ENCODE measurements at places on chromosomes 3 and 15.

GRCh38 chr3:171556148-171556547 is 95.9 kb upstream of the TNIK start:
- no peak for DNase-seq

DNA sequence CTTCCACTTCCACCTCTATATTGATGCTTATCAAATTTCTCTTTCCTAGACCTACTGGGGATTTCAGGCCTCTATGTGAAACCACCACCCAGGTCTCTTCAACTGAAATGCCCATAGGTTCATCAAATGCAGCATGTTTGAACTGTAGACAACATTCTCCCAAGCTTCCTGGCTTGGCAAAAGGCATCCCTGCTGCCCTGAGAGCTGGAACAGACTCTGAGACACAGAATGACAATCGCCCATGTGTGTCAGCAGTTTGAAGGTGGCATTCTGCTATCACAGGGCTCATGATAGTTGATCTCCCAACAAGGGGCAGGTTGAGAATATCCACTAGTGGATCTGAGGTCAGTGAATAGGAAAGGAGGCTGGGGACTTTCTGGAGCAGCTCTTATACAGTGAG is 200.7 kb downstream of the RPLP1 start:
- no peak for DNase-seq

- no peak for DNase-seq
Measured at GRCh38 chr15:83100097-83100646, 7.3 kb upstream of the TM6SF1 start.

- DNase-seq: no peak
Measured at GRCh38 chr3:117306299-117306698, 596.7 kb downstream of the TUSC7 start.

- no peak for DNase-seq
Measured at GRCh38 chr3:106309274-106309673, 440.5 kb upstream of the CBLB start.

- no peak for DNase-seq
Measured at GRCh38 chr3:76991165-76991564, 48.7 kb upstream of the ROBO2 start.

DNA sequence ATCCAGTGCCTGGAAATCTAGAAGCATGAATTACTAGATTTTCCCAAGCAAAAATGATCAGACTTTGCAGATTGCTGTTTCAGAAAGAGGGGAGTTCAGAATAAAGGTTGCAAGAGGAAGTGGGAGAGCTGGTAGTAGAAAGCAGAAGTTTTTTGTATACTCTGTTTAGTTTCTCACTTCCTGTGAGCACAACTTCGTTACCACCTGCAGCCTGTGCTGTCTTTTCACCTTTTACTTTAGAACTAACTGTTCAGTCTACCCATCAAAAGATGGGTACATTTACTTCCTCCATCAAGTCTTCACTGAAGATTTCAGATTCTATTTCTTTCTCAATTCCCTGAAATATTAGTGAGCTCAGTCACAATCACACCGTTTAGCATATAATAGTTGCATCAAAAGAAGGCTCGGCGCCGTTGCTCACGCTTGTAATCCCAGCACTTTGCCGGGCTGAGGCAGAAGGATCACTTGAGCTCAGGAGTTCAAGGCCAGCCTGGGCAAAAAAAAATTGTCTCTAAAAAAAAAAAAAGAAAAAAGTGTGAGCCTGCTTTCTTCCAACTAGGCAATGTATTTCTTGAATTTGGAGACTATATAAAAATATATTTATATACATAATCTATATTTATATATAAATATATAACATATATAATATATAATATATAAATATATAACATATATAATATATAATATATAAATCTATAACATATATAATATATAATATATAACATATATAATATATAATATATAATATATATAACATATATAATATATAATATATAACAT is 1.8 kb upstream of the CEP97 start:
- no peak for DNase-seq

GRCh38 chr3:184908859-184909258 is 96.9 kb downstream of the VPS8 start:
- DNase-seq: no peak

- no peak for DNase-seq
Measured at GRCh38 chr15:68633231-68634121, 54.7 kb downstream of the CORO2B start.

DNA sequence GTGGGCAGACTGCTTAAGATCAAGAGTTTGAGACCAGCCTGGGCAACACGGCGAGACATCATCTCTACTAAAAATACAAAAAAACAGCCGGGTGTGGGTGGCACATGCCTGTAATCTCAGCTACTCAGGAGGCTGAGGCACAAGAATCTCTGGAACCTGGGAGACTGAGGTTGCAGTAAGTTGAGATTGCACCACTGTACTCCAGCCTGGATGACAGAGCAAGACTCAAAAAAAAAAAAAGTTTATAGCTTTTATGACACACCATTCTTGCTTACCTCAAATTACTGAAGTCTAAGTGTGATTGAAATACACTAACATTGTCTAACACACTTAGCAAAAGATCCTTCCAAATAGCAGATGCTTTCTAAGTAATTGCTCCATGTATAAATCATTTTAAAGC is 207.6 kb downstream of the STAG1 start:
- no peak for DNase-seq

- no peak for DNase-seq
Measured at GRCh38 chr3:113532698-113533533, 561 bp downstream of the SIDT1 start.

GRCh38 chr15:72827226-72827625 is 43.7 kb upstream of the ADPGK start:
- DNase-seq: no peak

GRCh38 chr3:147903026-147903425 is 493.9 kb downstream of the ZIC1 start:
- DNase-seq: no peak

DNA sequence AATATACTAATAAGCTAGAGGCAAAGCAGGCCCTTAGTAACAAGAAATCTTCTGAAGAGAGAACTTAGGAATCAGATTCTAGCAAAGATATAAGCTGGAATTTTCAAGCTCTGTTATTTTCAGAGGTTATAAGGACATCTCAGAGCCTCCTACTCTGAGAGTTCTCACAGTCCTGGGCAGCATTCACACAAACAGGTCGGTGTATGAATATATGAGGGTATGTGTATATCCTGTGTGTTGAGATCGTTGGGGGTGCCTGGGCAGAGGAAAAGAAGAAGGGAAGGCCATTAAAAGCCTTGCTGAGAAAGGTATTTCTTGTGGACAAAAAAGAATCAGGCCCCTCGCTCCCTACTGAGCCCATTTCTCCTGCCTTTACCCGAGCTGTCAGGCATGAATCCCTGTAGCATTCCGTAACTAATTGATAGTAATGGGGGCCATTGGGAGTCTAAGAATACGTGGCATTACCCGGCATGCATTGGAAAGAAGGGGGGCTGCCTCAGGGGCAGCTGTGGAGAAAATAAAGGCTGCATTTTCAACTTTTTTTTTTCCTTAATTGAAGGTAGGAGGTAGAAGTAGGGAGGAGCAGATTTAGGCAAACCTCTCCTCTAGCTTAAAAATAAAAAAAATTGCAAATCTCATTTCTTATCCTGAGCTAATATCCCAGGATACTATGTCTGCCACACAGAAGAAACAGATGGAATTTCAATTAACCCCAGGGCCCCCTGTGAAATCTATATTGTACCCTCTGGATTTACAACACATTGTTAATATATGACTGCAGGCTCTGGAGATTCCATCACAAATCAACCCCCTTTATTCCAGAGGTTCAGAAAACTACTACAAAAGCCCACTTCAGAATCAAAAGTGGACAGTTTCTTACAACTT is 103.8 kb downstream of the GTPBP8 start:
- no peak for DNase-seq

DNA sequence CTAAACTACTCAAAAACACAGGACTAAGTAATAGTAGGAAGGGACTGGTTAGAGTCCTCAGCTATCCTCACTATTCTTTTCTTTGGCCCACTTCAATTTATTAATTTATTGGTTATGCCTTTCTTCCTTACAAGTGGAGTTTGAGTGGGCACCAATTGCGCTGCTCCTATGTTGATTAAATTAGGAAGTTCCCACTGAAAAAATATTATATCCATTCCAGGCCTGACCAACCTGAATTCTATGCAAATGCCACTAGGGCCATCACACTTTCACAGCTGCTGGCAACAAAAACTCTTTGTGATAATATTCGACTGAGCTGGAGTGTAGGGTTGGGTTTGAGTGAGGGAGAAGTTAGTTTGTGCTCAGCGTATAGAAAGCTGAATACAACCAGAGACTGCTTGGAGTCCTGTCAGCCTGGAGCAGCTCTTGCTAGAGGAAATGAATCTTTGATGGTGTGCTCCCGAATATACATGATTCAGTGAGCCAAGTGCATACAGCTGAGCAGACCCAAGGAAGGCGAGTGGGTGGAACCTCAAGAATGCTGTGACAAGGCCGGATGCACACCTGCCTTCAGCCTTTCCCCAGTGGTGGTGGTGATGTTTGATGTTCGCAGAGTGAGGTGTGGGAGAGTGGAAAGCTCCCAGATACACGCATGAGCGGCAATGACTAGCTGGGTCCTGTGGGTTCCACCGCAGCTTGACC is 1.5 kb downstream of the ARHGEF3 start:
- peak; percentile 71 for DNase-seq

DNA sequence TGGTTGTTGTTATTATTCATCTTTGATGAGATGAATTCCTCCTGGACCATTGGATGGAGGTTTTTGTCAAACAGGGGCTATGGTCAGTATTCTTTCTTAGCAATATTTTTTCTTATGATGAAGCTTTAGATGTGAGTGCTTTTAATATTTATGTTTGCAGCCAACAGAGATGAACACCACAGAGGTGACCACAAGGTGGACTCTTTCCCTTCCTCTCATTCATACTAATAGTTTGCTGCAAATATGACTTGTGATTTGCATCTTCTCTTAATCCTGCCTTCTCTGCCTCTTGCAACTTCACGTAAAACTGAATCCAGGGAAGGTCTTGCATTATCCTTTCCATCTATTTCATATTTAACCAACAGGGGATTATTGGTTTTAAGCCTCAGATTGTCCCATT is 473.1 kb upstream of the UBE2E2 start:
- DNase-seq: no peak

DNA sequence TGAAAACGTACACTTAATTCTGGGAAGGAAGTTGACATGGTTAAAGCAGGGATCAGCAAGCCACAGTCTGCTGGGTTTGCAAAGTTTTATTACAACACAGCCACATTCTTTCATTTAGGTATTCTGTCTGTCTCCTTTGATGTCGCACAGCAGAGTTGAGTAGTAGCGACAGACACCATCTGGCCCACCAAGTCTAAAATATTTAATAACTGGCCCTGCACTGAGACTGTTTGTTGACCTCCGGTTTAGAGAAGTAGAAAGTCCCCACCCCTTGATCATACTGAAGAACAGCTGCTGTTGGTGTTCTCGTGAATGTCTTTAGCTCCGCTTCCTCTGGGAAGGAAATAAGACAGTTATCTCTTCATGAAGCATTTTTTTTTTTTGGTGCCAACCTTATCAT is 66.2 kb downstream of the MCTP2 start:
- no peak for DNase-seq

GRCh38 chr3:39146083-39146501 is 7.3 kb downstream of the CSRNP1 start:
- DNase-seq: no peak

DNA sequence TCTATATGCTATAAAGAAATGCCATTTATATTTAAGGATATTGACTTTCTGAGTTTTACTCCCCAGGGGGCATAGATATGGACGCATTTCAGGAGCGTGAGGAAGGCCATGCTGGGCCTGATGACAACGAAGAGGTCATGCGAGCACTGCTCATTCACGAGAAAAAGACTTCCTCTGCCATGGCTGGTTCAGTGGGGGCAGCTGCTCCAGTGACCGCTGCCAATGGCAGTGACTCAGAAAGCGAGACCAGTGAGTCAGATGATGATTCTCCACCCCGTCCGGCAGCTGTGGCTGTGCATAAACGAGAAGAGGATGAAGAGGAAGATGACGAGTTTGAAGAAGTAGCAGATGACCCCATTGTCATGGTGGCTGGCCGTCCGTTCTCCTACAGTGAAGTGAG is 38.4 kb downstream of the GTF2E1 start:
- DNase-seq: no peak

DNA sequence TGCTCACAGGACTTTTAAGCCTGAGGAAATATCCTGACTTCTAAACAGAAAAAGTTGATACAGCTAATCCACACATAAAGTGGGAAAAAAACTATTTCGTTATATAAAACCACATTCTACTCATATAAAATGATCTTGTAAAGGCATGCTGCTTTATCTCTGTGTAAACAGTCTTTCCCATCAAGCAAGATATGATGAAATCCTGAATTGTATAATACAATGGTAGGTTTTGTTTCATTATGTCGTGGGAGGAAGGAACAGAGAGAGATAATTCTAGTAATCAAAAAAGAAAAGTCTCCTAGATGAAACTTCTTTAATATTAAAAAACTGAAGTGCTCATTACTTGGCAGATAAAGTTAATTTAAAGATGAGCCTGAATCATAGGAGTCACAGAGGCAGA is 92.6 kb upstream of the SNTN start:
- no peak for DNase-seq
